ENCODE measurements at places on chromosomes 3 and 15. TPM values are rescaled to one million over a fixed set of nuclear protein-coding genes. Genes with fewer than 3 reads are reported as not detected.

- no peaks in the 10 kb centered on the region for H3K27me3 ChIP-seq
- no peak overlapping the region for H3K4me3 ChIP-seq
- H3K36me3 ChIP-seq: peaks cover 4% of the 10 kb centered on the region
Measured at GRCh38 chr3:125220727-125221429, 8.3 kb upstream of the SLC12A8 start.

DNA sequence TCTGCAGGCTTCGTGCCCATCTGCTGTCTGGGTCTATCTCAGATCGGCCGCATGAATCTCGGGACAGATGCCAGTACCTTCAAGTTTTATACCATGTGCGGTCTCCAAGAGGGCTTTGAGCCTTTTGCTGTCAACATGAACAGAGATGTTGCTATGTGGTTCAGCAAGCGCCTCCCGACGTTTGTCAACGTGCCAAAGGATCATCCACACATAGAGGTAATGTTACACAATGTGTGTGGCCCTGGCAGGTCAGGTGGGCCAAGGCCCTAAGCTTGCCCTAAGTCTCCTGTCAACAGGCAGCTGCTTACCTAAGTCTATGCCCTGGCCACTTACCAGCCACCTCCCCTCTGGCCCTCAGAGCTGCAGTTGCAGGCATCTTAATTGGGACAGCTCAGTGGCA is 324.0 kb upstream of the CHRM5 start:
- no peaks in the 10 kb centered on the region for H3K36me3 ChIP-seq
- no peak overlapping the region for H3K27ac ChIP-seq
- no peaks in the 10 kb centered on the region for H3K4me1 ChIP-seq
- no peak overlapping the region for H3K4me3 ChIP-seq
- no peaks in the 10 kb centered on the region for H3K27me3 ChIP-seq
- no peak for DNase-seq

DNA sequence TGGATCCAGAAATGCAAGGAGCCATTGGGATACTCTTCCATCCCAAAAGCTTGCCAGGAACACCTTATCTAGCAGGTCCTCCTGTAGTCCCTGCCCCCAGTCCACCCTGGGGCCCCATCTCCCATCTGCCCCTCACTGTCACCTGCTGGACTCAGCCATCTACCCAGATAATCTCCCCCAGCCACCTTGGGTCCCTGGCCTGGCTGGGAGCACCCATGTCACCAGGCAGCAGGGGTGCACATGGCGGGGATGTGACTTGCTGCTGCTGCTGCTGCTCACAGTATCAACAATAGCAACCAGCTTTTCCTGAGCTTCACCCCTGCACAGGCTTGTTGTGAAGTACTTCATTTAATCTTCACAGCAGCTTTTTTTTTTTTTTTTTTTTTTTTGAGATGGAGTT is 12.6 kb downstream of the PTH1R start:
- H3K27ac ChIP-seq: no peak overlapping the region
- no peaks in the 10 kb centered on the region for H3K36me3 ChIP-seq
- no peak overlapping the region for H3K4me3 ChIP-seq
- DNase-seq: no peak

DNA sequence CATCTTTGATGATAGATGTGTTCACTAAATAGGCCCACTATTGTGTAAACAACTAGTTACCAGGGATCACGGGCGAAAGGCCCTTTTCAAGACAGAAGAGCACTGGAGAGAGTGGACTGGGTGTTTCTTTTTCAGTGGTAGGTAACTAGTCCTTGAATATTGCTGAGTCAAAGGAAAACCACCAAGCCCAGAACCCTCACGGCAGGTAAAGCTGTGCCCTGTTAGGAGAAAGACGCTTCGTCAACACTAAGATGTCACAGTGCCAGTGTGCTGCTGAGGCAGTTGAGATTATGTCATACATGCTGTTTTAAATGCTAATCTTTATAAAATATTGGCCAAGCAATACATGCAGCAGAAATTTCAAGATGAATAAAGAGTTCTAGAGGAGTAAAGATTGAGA is 578.6 kb downstream of the PYDC2 start:
- H3K4me3 ChIP-seq: no peak overlapping the region
- H3K4me1 ChIP-seq: no peaks in the 10 kb centered on the region
- H3K27me3 ChIP-seq: no peaks in the 10 kb centered on the region

GRCh38 chr3:105347625-105348302 is 18.9 kb upstream of the ALCAM start:
- H3K27me3 ChIP-seq: no peaks in the 10 kb centered on the region
- no peak overlapping the region for H3K27ac ChIP-seq
- DNase-seq: no peak
- no peaks in the 10 kb centered on the region for H3K4me1 ChIP-seq
- no peak overlapping the region for H3K4me3 ChIP-seq
- no peaks in the 10 kb centered on the region for H3K36me3 ChIP-seq

CFAP44 gene
- polyA plus RNA-seq: 8.4 TPM

SATB1 gene
- 18.8 TPM for polyA plus RNA-seq

MTHFS gene
- 101 TPM for polyA plus RNA-seq
